ENCODE measurements at places on chromosomes 5 and 9. TPM values are rescaled to one million over a fixed set of nuclear protein-coding genes. Genes with fewer than 3 reads are reported as not detected.
A peak's percentile ranks its signal among the peaks of the same experiment; 100 is the strongest.

The HAPLN1 gene
- 0.39 TPM for polyA plus RNA-seq

DNA sequence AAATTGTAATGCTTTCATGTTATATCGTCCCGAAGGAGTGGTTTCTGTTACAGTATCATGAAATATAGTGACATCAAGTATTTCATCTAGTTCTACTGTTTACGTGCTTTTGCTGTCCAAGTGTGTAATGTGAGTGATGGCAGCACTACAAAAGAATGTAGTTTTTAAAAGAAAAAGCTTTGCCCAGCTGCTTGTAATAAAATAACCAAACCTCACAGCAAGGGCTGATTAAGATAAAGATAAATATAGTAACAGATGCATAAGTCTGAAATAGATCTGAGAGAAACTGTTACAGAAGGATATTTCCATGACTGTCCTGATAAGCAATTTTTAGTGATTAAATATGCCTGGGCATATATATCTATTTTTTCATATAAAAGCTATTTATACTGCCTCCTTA is 106.4 kb downstream of the AUH start:
- no peak for DNase-seq
- H3K27me3 ChIP-seq: no peaks in the 10 kb centered on the region
- peak overlapping the region; percentile 6 for H3K27ac ChIP-seq
- H3K4me1 ChIP-seq: no peaks in the 10 kb centered on the region
- H3K36me3 ChIP-seq: no peaks in the 10 kb centered on the region
- H3K4me3 ChIP-seq: no peak overlapping the region

GRCh38 chr9:115494393-115494792 is 376.4 kb upstream of the TNC start:
- H3K27me3 ChIP-seq: no peaks in the 10 kb centered on the region
- no peaks in the 10 kb centered on the region for H3K36me3 ChIP-seq
- H3K27ac ChIP-seq: peak overlapping the region; percentile 43
- 0 out of 2 replicates have a peak, but pooled peaks cover 8% of the 10 kb centered on the region for H3K4me1 ChIP-seq
- no peak overlapping the region for H3K4me3 ChIP-seq

- peak overlapping the region; percentile 86 for H3K27ac ChIP-seq
- H3K4me1 ChIP-seq: no peaks in the 10 kb centered on the region
- DNase-seq: peak; percentile 11
- no peaks in the 10 kb centered on the region for H3K27me3 ChIP-seq
- H3K4me3 ChIP-seq: peak overlapping the region; percentile 81
These were observed 455 bp downstream of the KIF20A start for GRCh38 chr5:138179277-138179857.

GRCh38 chr9:114431003-114431402 is 43.2 kb upstream of the AKNA start:
- no peaks in the 10 kb centered on the region for H3K36me3 ChIP-seq
- H3K4me1 ChIP-seq: no peaks in the 10 kb centered on the region
- no peak overlapping the region for H3K4me3 ChIP-seq
- H3K27ac ChIP-seq: no peak overlapping the region
- no peaks in the 10 kb centered on the region for H3K27me3 ChIP-seq
- DNase-seq: no peak

- H3K4me3 ChIP-seq: no peak overlapping the region
- H3K27me3 ChIP-seq: no peaks in the 10 kb centered on the region
- no peak overlapping the region for H3K27ac ChIP-seq
- H3K36me3 ChIP-seq: no peaks in the 10 kb centered on the region
- DNase-seq: no peak
- no peaks in the 10 kb centered on the region for H3K4me1 ChIP-seq
These were observed 48.0 kb downstream of the ZNF366 start for GRCh38 chr5:72459089-72459661.

All from SK-N-SH (cell line).